ENCODE measurements at places on chromosomes 2 and 18. TPM values are rescaled to one million over a fixed set of nuclear protein-coding genes. Genes with fewer than 3 reads are reported as not detected.

ZBTB7C gene
- 28.8 TPM for total RNA-seq

DNA sequence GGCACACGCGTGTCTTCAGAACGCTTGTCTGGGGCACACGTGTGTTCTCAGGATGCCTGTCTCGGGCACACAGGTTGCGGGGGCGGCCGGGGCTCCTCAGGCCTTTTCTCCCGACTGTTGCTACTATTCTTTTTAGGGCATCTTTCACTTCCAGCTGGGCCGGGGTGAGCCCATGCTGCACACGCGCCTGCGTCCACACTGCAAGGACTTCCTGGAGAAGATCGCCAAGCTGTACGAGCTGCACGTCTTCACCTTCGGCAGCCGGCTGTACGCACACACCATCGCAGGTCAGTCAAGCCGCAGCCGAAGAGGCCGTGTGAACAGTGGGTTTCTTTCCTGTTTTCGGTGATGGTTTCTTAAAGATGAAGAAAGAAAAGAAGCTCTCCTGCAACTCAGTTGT lies 25.0 kb downstream of the CTDP1 start:
- no peak for ATAC-seq

ORMDL1 gene
- total RNA-seq, result 24.5 TPM

CCDC74A gene
- 1.4 TPM for total RNA-seq

DNA sequence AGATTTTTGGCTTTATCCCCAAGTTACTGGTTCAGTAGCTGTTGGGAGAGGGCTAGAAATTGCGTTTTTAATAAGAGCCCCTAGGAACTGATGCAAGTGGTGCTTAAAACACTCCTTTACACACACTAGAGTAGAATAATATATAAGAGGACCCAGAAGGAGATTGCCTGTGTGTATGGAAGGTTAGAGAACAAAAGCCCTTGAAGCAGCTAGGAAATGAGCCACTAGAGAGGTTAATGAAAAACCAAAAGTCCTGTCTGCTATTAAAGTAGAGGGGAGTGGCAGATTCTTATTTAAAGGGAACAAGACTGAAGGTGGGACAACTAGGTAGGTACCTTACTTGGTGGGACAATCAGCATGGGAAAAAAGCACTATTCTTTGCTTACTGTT lies 14.4 kb upstream of the SLC39A10 start:
- no peak for ATAC-seq

DNA sequence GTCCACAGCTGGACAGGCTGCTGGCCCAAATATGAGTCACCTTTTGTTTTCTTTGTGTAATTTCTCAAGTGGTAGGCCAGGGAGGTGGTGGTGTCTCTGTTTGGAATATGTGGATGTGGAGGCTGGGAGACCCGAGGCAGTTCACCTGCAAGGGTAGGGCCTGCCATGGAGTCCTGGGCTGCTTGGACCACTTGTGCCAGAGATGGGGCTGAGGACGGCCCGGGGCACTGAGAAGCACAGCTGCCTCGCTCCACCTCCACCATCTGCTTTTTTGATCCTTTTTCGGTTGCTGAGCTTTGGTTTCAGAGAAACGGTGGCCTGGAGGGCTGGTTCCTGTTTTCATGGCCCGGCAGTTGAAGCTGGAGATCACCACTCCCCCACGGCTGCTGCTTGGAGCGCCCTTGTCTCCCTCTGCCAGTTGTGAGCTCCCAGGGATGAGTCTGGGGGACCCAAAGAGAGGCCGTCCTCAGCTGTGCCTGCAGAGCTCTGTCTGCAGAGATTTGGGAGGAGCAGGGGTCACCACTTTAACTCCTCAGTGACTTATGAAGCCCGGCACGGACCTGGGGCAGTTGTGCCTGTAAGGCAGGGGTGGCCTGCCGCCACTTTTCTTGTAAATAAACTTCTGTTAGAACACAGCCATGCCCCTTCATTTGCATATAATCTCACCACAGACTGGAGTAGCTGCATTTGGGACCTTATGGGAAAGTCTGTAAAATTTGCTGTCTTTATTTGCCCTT lies 67.6 kb upstream of the MCFD2 start:
- no peak for ATAC-seq

GRCh38 chr18:5311301-5311989 lies 15.9 kb upstream of the ZBTB14 start:
- ATAC-seq, result no peak

GRCh38 chr2:20501974-20502373 lies 55.1 kb downstream of the RHOB start:
- ATAC-seq, result peak; percentile 87

DPP10 gene
- not detected for total RNA-seq

- no peak for ATAC-seq
Observed at GRCh38 chr18:37844209-37844970, 278.8 kb upstream of the CELF4 start.

GRCh38 chr18:79329786-79330185 lies 65.9 kb upstream of the NFATC1 start:
- ATAC-seq, result no peak

GRCh38 chr2:77054938-77055337 lies 467.2 kb downstream of the LRRTM4 start:
- no peak for ATAC-seq

DNA sequence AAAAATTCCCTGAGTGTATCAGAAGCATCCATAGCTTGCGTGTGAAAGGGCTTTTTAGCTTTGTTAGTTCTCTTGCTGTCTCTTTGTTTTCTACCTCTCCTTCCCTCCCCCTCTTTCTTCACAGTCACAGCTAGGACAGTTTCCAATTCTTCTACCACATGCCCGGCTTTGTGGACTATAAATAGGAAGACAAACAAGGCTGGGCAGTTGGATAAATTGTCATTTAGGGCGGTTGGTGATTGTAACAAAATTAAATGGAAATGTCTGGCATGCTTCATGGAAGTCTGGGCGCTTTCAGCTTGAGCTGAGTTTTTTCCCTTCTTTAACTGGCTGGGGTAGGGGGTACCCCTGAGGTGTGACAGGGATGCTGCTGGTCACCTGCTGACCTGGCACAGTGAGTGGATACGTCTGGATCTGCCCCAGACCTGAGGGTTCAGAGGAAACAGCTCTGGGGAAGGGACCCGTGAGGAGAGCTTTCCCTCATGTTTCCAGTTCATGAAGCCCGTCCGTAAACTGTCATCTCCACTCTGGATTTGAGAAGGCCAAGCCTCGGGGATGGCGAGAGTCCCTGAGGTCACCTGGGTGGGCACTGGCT lies 29.0 kb upstream of the GIGYF2 start:
- ATAC-seq, result no peak

- no peak for ATAC-seq
Observed at GRCh38 chr2:181807526-181807925, 84.0 kb upstream of the ITPRID2 start.

NBAS gene
- 25.1 TPM for total RNA-seq

- ATAC-seq, result no peak
Observed at GRCh38 chr18:60649107-60649506, 276.5 kb upstream of the MC4R start.

MAP3K19 gene
- not detected for total RNA-seq

GRCh38 chr2:234437642-234438304 lies 59.1 kb downstream of the ARL4C start:
- ATAC-seq, result peak; percentile 27

FSHR gene
- not detected for total RNA-seq

- no peak for ATAC-seq
Observed at GRCh38 chr18:22337833-22338232, 79.9 kb downstream of the CTAGE1 start.
